Stimulated activated CD8-positive, alpha-beta memory T cell treated with anti-CD3 and anti-CD28 coated beads, Interleukin-15, amount 100 ng/mL, for 4 hours (primary cell): ENCODE measurements at places on chromosomes 5 and 9.

DNA sequence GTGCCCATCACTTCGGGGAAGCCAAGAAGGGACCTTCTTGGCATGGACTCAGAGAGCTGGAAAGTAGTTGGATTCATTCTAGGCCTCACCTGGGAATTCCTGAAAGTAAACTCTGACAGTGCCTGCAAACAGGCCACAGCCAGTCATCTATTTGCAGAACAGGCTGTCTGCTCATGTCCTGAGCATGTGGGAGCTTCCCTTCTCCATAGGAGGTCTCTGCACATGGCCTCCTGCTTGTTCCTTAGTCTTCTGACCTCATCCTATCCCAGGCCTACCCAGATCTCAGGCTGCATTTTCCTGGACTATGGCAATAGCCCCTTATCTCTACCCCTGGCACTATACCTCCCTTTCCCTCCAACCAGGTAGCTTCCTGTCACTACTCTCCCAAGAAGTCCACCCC is 67.2 kb upstream of the FSTL4 start:
- DNase-seq: no peak

DNA sequence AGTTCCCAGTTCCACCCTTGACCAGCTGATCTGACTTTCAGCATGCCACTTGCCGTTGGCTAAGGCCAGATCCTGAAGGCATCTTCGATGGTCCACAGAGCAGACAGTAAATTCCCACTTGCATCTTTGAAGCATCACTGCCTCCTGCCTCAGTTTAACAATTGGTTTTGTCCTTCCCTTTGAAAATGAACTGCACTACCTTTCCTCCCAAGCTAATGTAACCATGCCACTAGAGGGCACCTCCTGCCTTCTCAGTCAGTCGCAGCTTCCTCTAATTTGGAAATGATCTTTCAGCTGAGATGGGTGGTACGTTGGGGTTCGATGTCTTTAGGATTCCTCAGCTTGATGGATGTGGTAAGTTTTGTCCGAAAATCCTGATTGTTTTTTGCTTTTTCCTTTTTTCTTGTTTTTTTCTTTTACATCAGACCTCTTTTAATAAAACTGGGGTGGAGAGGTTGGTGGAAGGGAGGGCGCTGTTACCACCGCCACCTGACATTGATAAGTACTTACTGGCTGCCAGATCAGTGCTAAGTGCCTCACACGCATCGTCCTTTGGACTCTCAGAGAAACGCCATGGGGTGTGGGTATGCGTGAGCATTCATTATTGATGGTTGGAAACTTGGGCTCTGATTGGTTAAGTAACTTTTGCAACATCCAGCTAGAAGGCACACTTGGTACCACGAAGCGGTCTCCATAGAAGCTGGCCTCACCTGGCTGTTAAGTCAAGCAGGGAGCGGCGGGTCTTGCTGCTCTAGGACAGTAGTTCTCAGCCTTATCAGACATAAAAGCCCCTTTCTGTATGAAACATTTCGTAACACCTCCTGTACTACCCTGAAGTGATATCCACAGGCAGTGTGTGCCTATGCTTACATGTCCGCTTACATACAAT is 16.9 kb downstream of the PTTG1 start:
- peak; percentile 21 for DNase-seq

DNA sequence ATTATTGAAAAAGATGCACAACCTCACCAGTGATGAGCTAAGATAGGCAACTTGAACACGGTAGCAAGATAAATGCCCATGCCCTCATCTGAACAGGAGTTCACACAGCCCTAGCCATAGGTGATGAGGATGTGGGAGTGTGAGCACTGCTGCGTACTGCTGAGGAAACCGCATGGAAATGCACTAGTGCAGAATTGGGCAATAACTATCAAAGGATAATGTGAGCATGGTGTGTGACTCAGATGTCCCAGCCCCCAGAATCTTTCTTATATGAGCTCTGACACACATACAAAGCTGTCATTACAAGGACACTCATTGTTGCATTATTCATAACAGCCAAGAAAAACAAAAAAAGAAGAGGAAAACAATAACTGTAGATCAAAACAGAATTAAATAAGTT is 521.2 kb downstream of the IRX1 start:
- no peak for DNase-seq

- DNase-seq: no peak
These were observed 214.8 kb downstream of the NR3C1 start for GRCh38 chr5:143188692-143189091.

DNA sequence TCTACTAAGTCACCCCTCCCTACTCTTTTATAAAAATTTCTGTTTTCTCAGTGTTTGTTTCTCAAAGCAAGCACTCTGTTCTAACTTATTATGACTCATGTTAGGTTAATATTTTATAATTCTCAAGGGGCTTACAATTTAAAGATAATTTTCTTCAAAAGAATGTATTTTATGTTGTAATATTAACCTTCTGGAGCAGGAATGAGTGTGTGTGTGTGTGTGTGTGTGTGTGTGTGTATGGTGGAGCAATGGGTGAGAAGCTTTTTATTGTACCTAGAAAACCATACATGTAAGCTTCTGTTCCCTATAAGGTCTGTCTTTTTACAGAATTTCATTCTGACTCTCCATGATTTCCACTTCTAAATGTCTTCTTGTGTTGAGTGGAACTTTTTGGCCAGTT is 63.0 kb downstream of the PBX3 start:
- no peak for DNase-seq

- no peak for DNase-seq
These were observed 16.8 kb downstream of the FAM78A start for GRCh38 chr9:131259432-131259898.

DNA sequence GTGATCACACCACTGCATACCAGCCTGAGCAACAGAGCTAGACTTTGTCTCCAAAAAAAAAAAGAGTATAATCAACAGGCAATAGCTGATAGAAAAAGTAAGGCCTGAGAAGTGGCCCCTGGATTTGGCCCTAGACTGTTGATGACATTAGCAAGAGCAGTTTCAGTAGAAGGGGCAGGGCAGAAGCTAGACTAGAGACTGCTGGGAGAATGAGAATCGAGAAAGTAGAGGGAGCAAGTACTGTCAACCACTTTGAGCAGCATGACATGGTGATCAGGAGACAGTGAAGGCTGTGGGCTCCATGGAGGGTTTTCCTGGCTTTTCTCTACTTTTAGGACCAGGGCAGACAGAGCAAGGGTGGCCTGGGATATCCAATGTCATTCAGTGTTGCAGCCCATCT is 34.9 kb upstream of the B4GALT1 start:
- no peak for DNase-seq

- DNase-seq: no peak
These were observed 90.3 kb downstream of the DIRAS2 start for GRCh38 chr9:90552317-90552716.

DNA sequence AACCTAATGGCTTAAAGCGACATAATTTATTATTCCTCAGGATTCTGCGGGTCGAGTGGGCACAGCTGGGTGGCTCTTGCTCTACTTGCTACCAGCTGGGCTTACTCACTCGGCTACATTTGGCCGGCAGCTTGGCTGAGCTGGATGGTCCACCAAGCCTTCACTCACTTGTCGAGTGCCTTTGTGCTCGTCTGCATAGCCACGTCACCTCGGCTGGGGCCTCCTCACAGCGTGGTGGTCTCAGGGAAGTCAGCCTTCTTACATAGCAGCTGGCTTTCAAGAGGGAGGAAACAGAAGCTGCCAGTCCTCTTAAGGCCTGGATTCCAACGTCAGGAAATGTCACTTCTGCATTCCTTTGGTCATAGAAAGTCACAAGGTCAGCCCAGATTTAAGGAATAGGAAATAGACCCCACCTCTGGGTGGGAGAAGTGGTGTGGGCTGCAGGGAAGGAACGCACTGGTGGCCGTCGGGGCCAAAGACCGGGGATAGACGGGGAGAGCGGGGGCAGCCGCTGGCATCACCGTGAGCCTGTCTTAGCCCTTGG is 75.1 kb upstream of the RUFY1 start:
- DNase-seq: no peak

GRCh38 chr9:120388003-120388855 is 191.7 kb downstream of the CDK5RAP2 start:
- no peak for DNase-seq

- DNase-seq: no peak
These were observed 92.8 kb upstream of the RAD23B start for GRCh38 chr9:107190061-107190935.
